ENCODE measurements at places on chromosomes 6 and 20.

DNA sequence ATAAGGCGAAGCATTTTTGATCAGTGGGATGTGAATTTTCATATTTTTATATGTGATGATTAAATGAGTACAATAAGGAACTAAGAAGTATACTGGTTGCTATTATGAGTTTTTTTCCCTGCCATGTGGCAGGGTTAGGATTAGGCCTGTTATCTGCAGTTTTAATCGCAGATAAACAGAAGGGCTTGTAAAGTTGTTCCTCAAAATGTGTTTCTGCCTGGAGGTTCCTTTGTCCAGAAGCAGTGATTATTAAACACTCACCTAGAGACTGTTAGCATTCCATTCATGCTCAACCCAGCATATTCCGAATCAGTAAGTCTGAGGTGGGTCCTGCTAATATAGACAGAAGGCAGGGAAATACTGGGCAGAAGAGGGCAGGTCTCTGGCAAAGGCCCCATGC is 316.0 kb downstream of the CLIC5 start:
- DNase-seq, result no peak

GRCh38 chr20:51128198-51128597 is 105.3 kb upstream of the KCNG1 start:
- peak; percentile 65 for DNase-seq

DNA sequence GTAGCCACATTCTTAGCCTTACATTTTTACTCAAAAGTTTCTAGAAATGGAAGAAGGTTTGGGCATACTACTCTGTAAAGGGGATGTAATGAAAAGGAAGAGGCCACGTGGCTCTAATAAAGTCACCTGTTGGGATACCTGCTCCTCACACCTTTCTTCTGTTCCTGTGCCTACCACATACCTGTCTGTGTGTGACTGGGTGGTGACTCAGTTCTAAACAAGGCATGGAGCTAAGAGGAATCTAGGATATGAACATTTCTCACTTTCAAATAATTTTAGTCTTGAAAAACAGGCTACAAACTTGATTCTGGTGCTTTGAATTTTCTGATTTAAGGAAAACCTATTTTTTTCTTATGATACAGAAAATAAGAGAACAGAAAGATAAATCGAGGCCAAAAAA is 363.6 kb downstream of the RFPL4B start:
- DNase-seq, result no peak

GRCh38 chr6:161038229-161039031 is 46.9 kb downstream of the MAP3K4 start:
- DNase-seq, result peak; percentile 64

- DNase-seq, result peak; percentile 25
These were observed 60.2 kb downstream of the MAFB start for GRCh38 chr20:40628877-40629276.

Data from islet precursor cell (in vitro differentiated cells).